ENCODE measurements at places on chromosomes 5 and 9.

DNA sequence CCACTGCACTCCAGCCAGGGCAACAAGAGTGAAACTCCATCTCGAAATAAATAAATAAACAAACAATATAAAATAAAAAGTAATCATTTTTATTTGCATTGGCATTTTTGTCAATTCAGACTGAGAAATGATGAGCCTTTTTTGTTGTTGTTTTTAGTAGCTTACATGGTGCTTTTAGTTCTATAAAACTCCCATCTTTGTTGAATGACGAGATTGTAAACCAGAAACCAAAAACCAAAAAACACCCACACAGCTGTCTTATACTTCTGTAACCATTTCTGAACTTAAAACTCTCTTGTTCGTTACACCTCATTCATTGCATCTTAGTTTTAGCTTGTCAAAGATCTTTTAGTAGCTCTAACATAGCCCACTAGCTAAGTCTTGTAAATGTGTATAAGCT lies 44.7 kb downstream of the GGTA1 start:
- DNase-seq = no peak

GRCh38 chr9:137041124-137041523 lies 4.9 kb downstream of the NPDC1 start:
- no peak for DNase-seq

DNA sequence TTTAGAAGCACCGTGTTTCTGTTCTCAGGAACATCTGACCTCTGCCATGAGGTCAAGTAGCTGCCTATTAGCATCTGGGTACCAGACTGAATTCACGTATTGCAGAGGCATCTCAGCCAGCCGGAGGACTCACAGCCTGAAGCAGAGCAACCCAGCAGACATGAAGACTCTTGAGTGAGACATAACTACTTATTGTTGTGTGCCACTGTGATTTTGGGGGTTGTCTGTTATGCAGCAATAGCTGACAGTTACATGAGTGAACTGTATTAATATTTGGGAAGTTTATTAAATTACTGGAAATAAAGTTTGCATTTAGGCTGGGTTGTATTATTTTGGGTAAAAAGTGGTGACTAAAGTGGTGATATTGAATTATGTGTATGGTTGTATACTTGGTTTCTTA lies 1.3 kb upstream of the ACOT12 start:
- DNase-seq = no peak

- DNase-seq = no peak
These were observed 154.4 kb downstream of the MACROH2A1 start for GRCh38 chr5:135244620-135245021.

GRCh38 chr5:143216211-143216610 lies 187.3 kb downstream of the NR3C1 start:
- no peak for DNase-seq

DNA sequence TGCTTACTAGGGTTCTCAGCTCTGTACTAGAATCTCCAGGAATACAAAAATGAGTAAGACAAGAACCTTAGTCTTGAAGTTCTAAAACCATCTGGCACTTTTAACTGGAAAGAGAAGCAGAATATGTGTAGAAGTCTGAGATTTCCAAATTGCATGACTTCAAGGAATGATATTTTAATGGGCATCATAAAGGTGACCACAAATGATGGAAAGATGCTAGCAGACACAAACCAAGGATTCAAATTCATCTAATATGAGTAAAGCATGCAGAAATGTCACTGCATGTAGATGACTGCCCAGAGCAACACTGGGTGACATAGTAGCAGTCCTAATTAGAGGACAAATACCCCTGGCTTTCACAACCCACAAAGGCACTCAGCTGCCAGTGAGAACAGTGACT lies 117.2 kb downstream of the RPS23 start:
- DNase-seq = no peak

DNA sequence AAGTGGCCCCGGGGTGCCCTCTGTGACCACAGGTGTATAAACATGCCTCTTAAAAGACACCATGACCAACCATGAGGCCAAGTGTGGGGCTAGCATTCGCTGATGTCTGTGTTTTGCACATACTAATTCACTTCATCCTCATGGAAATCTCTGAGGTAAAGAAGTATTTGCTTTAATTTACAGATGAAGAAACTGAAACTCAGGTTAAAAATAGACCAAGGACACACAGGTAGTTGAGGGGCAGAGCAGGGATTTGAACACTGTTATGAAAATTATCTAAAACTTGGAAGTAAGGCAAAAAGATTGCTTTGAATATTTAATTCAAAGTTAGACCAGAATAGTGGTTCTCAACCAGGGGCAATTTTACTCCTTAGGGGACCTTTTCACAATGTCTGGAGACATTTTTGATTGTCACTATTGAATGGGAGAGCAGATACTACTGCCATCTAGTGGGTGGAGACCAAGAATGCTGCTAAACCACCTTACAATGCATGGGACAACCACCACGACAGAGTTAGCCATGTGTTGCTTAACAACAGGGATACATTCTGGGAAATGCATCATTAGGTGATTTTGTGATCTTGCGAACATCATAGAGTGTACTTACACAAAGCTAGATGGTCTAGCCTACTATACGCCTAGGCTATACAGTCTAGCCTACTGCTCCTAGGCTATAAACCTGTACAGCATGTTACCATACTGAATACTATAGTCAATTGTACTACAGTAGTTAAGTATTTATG lies 8.0 kb upstream of the FXN start:
- DNase-seq = peak; percentile 54

DNA sequence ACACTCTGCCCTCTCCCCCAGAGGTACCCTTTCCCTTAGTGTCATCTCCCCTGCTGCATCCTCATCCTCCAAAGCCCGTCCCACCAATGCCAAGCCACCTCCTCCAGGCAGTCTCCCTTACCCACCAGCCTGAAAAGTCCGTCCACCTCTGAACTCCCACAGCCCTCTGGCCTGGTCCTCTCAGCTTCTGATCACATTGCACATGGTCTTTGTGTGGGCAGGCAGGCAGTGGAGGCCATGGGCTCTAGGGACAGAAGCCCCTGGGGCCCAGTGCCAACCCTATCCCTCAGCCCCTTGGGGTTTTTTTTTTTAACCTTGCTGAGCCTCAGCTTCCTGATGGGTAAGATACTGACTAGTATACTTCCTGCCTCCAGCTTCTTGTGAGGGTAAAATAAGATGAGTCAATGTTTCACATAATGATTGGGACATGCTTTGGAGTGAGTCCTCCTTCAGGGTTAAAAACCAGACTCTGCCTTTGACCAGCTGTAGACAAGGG lies 19.4 kb downstream of the CSF1R start:
- no peak for DNase-seq

DNA sequence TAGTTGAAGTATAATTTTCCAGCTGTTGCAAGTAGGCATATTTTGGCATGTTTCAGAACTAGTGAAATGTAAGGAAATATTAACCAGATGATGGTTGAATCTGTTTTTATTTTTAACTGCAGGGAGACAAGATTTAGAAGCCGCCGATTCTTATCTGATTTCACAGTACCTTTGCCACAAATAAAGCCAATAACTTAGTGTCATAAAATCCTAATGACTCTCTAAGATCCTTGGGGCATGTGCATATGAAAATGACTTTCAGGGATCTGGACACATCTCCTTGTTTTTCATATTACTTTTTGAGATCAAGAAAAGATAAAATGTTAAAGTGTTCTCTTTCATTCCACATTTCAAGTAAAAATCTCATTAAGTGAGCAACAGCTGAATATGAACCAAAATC lies 125.8 kb upstream of the CNTLN start:
- DNase-seq = no peak

All from stimulated activated CD4-positive, alpha-beta T cell treated with anti-CD3 and anti-CD28 coated beads, Interleukin-4, amount 100 ng/mL, for 24 hours (primary cell).